GF-D8 (cell line): ENCODE measurements at places on chromosomes 4 and X.

- no peak for DNase-seq
Observed at GRCh38 chr4:110504084-110504435, 28.1 kb downstream of the ENPEP start.

DNA sequence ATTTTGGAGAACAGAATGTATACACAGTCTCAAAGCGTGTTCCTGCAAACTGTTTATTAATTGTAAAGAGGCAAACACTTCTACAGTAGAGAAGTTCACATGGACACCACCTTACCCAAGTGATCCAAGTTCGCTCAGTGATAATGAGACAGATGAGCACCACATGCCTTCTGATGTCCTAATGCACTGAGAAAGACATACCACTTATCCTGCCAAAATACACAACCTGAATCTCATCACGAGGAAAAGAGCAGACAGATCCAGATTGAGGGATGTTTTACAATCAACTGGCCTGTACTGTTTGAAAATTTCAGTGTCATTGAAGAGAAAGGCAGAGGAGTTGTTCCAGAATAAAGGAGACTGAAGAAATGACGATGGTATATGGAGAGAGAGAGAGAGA is 12.4 kb downstream of the PPEF1 start:
- no peak for DNase-seq

- DNase-seq, result no peak
Observed at GRCh38 chr4:147644471-147644870, 27.3 kb downstream of the TMEM184C start.

GRCh38 chr4:140091305-140091704 is 62.7 kb downstream of the MAML3 start:
- no peak for DNase-seq

GRCh38 chr4:120314969-120315368 is 248.3 kb upstream of the MAD2L1 start:
- no peak for DNase-seq

- peak; percentile 16 for DNase-seq
Observed at GRCh38 chr4:83644677-83645659, 109.1 kb downstream of the GPAT3 start.

DNA sequence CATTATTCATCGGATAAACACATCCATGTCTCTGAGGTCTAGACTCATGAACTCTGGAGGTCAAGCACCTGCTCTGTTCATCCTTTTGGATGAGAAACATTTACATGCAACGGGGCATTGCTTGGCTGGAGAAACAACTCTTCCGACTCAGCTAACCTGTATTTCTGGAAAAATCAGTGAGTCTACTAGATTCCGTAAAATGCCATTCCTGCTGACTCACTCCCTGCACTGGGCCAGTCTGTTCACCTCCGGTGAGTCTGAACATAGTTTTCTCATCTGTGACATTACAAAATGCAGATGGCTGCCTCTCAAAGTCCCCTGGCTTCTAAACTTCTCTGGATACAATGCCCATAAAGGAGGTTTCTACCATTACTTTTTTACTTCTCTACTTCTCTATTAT is 185.7 kb upstream of the HS3ST1 start:
- DNase-seq, result no peak

DNA sequence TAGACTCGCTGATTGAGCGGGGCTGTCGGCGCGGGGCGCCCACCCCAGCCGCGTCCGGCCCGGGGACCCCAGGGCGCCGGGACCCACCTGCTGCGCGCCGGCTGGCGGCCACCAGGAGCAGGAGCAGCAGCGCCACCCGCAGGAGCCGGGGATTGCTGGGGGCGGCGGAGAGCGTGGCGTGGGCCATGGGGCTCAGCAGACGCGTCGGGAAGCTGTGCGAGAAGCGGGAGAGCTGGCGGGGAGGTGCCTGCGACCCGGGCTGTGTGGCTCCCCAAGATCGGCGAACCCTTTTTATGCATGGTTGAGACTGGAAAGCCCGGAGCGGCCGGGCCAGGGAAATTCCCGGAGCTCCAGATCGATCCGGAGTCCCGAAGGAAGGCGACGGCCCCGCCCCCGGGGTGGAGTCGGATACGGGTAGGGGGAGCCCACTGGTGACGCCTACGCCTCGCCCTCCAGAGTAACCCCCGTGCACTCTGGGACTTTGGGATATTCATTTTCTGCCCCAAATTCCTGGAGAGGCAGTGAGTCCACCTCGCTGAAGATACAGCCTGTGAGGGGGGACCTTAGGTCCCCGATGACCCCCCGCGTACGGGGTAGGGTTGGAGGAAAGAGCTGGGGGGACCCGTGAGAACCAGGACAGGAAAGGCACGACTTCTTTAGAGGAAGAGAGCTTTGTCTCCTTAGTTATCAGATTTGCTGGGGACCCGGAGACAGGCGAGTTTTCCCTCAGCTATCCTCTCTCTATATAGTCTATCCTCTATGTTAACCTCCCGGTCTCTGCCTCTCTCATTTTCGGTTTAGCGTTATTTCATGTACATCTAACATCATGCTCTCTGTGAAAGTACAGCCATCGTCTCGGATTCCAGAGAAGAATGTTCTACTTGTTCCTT is at the start of gene CXCL3:
Gene CXCL3, minus strand, starts transcription at position 265 of the 890 bp plus-strand sequence. Its CDS starts 78 bp downstream, at position 187.
- no peak for DNase-seq

DNA sequence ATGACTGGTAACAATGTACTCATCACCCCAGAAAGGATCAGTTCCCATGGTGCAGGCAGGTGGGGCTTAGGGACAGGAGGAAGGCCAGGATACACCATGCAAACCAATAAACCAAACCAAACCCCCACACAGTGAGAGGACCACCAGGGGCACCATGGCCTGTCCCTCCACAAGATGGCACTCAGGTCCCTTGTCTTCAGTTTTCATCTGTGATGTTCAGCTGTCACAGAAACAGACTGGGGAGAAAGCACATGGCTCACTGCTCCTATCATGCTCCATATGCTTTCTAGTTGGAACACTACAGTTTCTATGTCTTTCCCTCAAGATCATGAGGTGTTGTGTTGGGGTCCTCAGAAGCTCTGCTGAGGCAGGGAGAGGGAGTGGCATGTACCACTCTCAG is 10.1 kb downstream of the HS3ST1 start:
- DNase-seq, result no peak

GRCh38 chr4:56289934-56290333 is 97.4 kb downstream of the AASDH start:
- no peak for DNase-seq

DNA sequence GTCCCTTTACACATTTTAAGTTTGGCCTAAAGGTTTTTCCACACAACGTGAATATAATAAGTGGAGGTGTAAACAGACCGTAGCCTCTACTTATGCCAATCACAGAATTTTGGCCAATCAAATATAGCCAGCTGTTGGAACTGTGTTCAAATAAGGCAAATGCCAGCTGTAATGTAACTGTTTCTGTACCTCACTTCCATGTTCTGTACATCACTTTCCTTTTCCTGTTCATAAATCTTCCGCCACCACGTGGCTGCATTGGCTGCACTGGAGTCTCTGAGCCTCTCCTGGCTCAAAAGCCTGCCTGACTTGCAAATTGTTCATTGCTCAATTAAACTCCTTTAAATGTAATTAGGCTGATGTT is 105.1 kb upstream of the SMIM31 start:
- DNase-seq, result no peak

DNA sequence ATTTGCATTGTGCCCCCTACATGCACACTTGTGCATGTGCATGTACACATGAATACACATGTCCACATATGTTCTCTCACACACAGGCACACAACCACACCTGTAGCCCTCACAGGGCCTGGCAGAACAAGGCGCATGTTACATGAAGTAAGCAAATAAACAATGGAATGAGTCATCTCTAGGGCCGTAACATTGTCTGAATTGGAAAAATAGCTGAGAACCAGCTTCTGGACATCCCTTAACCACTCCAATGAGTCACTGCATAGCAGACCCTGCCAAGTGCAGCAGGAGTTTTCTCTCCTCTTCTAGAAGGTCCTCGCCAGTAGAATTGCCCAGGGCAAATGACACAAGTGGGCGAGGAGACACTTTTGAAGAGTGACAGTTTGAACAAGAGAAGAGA is 66.1 kb downstream of the MAGEA10 start:
- no peak for DNase-seq

GRCh38 chrX:37905436-37906147 is 58.2 kb upstream of the DYNLT3 start:
- DNase-seq, result no peak

- DNase-seq, result no peak
Observed at GRCh38 chrX:9707306-9708033, 58.2 kb downstream of the GPR143 start.

GRCh38 chr4:150106886-150107285 is 28.6 kb downstream of the DCLK2 start:
- no peak for DNase-seq
